ENCODE measurements at places on chromosomes 5 and 9.
A peak's percentile ranks its signal among the peaks of the same experiment; 100 is the strongest.

DNA sequence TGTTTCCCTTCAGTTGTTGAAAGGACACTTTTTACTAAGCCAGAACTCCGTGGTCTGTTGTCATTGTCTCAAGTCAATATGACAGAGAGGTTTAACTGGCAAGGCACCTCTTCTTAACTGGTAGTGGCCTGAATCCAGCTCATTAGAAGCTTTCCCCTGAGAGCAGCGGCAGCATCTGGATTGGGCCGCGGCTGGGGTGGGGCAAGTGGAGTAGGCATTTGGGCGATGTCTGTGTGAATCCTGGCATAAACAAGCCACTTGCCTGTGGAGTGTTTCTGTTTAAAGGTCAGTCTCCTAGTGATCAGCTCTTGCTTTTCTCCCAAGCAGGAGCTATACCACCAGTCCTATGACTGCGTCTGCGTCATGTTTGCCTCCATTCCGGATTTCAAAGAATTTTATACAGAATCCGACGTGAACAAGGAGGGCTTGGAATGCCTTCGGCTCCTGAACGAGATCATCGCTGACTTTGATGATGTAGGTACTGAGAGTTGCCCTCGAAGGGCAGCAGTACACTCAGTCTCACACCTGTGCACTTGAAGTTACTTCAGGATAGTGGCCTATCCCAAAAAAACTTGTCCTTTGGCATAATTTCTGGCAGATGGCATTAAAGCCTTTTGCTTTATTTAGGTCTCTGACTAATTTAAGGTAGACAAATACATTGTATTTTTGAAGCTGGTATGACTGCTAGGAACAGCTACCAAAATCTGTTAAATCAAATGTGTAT lies 48.9 kb downstream of the CFAP90 start:
- no peak for DNase-seq

- peak; percentile 53 for DNase-seq
These were observed 49.9 kb downstream of the PTPN3 start for GRCh38 chr9:109448223-109448622.

GRCh38 chr9:75461183-75461582 lies 372.9 kb downstream of the OSTF1 start:
- DNase-seq, result no peak

DNA sequence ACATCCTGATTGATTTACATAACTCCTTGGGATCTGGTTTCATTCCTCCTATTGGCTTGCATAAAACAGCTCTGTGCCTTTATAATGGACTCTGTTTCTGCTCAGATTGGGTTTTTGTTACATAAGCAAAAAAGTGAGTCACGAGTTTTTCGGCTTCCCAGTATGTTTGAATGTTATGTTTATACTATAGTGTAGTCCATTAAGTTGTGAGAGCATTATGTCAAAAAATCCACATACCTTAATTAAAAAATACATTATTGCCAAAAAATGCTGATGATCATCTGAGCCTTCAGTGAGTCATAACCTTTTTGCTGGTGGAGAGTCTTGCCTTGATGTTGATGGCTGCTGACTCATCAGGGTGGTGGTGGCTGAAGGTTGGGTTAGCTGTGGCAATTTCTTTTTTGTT lies 144.6 kb downstream of the CCDC171 start:
- peak; percentile 63 for DNase-seq

DNA sequence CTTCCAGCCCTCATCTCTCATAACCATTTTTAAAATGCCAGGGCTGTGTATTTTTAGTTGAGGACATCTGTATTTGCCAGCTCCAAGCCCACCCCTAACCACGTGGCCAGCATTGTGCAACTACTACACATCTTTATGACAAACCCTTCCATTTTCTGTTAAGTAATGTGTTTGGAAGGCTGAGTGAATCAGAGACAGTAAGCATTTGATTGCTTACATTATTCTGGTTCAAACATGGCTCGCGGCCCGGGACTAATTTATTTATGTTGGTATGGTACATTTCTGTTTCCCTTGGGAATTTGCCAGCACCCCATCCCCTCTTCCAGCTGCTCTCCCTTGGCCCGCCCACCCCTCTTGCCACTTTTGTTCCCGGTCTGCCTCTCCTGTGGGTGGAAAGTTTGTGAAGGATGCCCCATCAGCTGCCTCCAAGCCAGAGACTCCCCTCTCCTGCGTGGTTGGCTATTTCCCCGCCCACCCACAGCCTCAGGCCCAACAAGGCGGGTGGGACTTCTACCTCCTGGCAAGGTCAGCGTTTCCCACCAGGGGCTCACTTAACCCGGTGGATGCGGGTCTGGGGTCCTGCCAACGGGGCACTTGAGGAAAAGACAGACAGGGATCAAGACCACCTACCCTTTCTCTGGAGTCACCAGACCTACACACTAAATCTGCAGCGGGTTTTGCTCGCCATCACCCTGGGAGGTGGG lies 162.2 kb downstream of the HSD17B3 start:
- DNase-seq, result no peak

GRCh38 chr5:73815631-73816030 lies 189.6 kb downstream of the ARHGEF28 start:
- DNase-seq, result peak; percentile 78

DNA sequence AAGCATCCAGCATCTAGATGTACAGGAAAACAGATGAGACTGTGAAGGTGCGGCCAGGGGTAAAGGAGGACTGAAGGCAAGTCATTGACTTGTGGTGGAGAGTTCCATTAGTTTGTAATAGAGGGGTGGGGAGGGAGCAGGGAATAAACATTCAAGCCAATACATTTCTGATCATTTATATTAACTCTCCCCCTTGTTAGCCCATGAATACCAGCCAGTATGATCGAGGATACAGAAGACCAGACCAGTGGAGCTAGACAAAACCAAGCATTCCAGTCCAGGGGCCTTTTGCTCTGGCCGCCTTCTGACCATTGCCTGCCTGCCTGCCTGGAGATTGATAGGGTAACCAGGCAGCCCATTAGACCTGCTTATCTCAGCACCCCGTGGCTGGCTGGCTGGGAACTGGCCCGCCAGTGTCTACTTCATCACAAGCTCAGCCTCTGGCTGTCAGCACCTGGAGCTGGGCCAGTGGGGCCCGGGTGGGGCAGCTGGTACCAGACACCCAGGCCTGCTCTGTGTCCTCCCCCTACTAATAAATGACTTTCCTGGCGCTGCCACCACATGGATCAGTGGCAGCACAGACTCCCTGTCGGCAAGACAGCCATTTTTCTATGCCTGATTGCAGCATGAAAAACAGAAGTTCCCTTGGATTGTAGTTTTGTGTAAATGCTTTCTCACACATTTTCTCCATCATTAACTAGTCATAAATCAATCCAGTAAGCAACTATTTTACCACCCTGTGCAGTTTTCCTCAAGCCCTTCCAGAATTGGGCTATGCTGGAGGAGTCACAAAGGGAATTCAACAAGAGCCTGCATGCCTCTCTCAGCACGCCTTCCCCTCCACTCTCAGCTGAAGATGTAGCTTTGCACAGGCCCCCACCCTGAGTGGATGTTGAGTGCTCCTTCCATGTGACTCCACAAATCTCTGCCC lies 181.3 kb downstream of the SNCAIP start:
- peak; percentile 79 for DNase-seq
